Glomerular endothelial cell (primary cell): ENCODE measurements at places on chromosomes 1 and 21.

DNA sequence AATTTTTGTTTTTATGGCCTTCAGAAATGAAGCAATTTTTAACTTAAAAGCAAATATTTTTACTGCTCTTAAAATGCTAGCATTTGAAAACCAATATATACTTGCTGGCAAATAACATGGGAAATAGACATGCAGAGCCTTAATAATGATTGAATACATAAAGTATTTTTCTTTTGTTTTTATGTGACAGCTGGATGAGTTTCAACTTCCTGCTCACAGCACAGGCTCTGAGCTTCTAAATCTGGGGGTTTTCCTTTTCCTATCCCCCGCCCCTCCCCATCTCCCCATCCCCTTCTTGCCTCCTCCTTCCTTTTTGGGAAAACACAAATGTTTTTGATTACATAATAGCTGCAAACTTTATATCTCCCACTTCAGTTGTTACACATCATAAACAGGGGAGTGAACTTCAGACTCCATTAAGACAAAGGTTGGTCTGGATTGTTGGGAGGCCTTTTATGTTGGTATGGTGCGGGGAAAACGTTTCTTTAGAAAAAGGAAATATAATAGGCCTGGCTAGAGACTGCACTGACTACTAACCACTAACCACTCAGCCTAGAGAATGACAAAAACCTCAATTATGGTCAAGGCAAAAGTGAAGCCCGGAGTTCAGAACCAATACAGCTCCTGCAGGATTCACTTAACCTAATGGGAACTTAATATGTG lies 116.1 kb upstream of the GORAB start:
- DNase-seq = no peak

GRCh38 chr1:205597691-205598314 lies 34.0 kb downstream of the ELK4 start:
- DNase-seq = no peak

DNA sequence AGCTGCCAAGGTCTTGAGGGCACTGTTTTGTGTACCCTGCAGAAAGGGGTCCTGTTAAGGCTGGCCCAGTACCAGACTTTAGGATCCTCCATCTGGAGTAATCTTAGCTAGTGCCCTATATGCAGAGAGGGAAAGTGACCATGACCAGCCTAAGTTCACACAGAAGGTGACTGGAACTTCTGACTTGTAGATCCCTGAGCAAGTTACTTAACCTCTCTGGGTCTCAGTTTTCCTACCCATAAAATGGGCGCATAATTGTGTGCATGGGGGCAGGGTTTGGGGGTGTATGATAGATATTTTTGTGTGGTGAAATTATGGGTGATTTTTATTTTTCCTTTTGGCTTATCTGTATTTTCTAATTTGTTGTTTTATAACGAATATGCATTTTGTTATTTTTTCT lies 3.3 kb upstream of the SHISAL2A start:
- no peak for DNase-seq

DNA sequence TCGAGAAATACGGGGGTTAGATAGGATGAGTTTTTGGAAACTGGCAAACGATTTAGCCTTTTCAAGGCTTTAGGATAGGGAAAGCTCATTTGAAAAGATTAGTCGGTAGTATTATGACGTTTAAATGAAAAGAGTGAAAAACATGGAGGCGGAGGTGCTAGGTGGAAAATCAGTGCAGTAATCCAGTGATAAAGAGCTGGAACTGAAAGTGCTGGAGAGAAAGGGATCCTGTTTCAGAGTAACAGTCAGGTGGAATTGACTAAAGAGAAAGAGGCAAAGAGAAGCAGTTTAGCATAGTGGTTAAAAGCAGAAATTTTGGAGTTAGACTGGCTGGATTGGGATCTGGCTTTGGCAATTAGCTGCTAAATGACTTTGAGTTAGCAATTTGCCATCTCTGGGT lies 945 bp downstream of the WDR3 start:
- no peak for DNase-seq

DNA sequence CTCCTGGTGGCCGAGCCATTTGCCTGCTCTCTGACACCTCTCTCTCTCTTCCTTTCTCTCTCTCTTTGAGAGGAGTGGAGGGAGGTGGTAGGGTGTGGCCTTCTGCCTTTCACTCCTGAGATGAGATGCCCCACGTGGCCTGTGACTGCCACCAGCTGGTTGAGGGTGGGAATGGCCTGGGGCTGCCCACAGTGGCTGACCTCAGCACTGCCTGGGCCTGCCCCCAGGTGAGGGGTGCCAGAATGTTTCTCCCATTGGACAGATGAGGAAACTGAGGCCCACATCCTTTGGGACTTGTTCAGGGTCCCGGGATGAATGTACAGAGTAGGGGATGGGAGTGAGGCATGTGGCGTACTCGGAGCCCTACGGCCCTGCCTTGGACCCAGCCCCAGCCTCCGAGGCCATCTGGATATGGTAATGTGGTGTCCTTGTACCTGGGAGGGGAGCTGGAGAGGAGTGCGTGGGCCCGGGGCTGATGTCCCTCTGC lies 12.7 kb upstream of the C1orf167 start:
- DNase-seq = no peak

GRCh38 chr1:8382608-8383505 lies 64.9 kb downstream of the SLC45A1 start:
- no peak for DNase-seq

DNA sequence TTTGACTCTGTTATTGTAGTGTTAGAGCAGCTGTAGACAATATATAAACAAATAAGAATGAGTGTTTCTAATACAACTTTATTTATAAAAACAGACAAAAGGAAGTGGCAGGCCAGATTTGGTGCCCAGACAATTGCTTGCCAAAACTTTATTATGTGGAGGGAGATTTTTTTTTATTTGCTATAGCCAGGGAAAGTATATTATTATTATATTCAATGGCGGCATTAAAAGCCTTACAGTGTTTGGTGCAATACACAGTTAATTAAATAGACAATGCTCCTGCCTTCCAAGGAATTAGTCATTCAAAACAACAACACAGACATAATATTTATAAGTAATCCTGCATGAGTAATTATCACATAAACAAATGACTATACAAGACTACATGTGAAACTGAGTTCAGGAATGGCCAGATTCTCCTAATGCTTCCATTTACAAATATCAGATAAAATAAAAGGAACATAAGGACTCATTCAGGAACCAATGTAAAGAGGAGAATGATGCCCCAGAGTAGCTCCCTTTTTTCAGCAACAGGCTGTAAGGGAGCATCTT lies 10.6 kb upstream of the RC3H1 start:
- no peak for DNase-seq

DNA sequence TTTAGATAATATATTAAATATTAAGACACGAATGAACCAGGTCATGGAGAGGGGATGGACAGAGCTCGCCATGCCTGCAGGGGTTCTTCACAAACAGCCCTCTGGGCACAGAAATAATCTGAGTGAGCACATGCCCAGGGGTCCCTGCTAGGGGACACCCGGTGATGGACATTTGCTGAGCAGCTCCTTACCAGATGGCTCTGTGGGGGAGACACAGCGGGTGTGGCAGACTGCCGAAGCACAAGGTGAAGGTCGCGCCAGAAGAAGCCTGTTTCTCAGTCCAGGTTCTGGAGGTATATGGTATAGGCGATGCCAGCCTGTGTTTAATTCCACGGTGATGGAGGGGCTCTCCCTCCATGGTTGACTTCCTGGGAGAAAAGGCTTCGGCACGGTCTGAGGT lies 9.6 kb downstream of the TRABD2B start:
- no peak for DNase-seq

- no peak for DNase-seq
Measured at GRCh38 chr1:42135426-42135825, 17.8 kb upstream of the GUCA2B start.

- DNase-seq = no peak
Measured at GRCh38 chr1:1630191-1630964, 1.6 kb upstream of the MMP23B start.

DNA sequence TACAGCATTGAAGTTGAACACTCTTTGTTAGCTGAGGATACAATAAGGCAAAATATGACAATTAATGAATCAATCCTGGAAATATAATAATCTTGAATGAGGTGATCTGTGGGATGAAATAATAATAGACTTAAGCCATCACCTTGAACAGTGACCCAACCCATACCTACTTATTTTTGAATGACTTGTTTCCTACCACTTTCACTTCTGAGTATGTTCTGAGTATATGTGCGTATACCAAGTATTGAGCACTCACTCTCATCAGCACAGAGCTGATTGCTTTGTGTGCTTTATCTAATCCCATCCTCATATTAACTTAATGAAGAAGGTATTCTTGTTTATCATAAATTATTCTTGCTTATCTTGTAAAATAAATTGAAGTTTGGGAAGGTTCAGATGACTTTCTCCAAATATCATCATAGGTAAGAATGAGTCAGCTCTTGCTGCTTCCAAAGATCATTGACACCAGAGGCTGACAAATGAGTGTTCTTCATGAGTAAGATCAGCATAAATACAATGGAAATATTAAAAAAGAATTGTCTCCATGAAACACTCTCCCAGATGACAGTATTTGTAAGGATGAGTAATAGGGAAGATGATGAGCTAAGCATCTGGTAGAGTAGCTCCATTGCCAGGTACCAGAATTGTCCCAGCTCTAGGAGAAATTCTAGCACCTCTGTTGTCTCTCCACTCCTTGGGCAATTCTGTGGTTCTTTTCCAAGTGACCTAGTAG lies 198.1 kb upstream of the KIAA0040 start:
- DNase-seq = no peak
